ENCODE measurements at places on chromosomes 5 and 9.

DNA sequence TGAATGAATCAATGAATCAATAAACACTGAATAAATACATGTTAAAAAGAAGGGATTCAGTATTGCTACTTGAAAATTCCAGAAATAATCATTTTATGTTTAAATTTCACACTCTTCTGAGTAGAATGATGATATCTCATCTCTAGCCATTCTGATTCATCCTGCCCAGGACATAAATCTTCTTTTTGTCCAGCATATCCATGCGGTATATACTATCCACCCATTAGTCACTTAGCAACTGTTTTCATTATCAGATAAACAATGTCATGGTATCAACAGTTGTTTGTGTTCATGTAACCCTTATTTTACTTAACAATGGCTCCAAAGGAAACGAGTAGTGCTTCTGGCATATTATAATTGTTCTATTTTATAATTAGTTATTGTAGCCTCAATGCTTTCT is 432.4 kb upstream of the SMC2 start:
- DNase-seq = no peak

- DNase-seq = no peak
Observed at GRCh38 chr9:98391406-98391805, 136.0 kb upstream of the TBC1D2 start.

DNA sequence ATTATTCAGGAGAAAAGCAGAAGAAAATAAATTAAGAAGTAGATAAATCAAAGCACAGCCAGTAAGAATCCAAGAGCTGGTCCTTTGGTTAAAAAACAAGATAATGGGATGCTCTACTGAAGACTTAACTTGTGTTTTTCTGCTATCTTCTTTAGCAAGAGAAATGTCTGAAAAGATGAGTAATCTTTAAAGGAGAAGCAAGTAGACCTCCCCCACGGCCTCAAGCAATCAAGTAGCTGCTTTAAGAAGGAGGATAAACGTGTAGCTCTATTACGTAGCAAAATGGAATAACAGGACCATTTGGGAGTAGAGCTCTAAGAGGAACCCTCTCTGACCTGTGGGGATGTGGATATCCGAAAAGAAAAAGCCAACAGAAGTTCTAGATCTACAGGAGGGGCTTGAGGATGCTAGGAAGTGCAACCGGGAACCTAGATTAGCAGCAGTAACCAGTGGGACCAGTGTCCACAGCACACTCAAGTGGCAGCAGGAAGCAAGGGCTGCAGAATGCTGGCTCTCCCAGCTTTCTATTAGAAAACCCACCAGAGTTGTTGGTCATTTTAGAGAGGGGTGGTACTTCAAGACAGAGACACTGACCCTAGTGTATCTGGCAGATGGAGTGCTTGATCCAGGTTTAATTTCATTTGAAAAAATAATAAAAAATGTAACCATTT is 185.4 kb downstream of the GABBR2 start:
- DNase-seq = no peak

DNA sequence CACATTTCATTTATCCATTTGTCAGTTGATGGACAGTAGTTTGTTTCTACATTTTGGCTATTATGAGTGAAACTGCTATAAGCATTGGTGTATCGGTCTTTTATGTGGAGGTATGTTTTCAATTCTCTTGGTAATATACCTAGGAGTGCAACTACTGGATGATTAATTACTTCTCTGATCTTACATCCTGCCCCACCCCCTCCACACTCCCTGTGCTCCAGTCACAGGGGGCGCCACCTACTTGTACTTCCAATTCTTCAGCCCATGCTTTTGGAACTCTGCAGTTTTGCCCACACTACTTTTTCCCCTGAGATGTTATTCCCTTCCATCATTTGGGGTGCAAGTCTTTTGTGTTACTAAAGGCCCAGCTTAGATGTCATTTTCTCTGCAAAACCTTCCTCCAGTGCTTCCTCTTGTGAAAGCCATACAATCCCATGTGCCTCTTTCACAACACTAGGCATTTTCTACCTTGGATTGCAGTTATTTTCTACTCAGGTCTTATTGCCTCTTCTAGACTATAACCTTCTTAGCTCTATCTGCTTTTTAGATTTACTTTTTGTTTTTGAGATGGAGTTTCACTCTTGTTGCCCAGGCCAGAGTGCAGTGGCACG is 42.1 kb downstream of the SEC61B start:
- DNase-seq = no peak

DNA sequence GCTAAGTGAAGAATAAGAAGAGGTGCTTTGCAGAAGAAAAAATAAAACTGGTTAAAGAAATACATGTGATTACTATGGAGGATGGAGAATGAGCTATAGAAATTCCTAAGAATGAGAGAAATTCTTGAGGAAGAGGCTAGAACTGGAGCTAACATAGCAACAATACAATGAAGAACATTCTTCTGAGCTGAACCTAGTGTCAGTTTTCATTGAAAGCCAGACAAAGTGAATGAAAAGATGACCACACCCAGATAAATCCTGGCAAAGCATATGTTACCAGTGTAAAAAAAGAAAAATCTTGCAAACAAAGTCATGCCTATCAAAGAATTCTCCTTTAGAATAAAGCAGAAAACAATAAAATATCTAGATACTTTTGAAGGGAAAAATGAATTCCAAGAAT is 39.6 kb downstream of the SGCD start:
- DNase-seq = no peak

DNA sequence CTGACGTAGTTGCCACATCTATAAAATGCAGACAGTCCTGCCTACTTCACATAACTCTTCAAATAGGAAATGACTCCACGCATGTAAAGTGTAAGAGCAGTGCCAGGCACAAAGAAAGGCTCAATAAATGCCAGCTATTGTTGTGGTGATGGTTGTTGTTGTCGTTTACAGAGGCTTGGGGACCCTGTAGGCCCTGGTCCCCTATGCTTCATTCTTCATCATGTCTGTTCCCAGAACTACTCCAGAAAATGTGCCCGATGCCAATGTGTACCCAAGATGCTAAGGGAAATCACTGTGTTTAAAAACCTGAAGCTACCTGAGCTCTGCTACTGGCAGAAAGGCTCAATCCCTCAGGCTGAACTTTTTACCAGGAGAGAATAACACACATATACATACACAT is 9.1 kb downstream of the SLIT3 start:
- no peak for DNase-seq

GRCh38 chr9:106403081-106403480 is 459.9 kb upstream of the ZNF462 start:
- DNase-seq = no peak

DNA sequence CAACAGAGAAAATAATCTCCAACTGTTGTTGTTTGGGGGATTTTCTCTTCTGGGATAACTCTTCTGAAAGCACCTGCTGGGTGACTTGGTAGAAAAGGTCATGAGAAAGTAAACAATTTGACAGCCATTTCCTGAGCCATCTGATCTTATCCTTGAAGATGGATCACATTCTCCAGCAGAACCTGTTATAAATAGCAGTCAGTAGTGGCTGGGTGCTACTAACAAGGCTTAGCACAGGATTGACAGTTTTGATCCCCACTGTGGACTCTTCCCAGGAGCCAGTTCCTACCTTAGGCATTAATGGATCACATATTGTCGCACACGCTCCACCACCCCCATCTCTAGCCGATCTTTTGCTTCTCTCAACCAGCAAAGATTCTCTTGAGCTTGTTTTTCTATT is 220.2 kb downstream of the PLK2 start:
- DNase-seq = no peak

DNA sequence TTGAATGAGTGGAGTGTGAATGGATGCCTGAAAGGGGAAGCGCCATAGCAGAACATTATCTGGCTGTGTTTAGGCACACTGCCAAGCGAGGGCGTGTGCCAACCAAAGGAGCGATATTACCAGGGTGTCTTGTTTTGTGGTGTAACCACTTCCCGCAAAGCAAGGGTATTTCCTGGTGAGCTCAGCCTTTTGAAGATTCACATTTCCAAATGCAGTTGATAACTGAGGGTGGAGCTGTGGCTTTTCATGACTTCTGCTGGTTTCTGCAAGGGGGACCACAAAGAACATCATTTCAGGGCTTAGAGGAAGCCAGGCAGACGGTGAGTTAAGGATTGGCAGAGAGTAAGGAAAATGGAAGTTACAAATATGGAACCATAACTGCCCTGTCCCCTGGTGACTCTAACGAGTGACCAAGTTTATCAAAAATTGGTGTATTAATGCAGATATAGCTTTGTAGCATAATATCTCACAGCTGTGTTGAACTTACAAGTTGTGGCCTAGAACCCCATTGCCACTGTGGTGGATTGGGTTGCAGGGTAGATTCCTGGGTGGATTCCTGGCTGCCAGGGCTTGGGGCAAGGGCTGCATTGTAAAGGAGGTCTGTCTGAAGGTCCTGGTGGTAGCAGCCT is 71.4 kb downstream of the RALGPS1 start:
- DNase-seq = peak; percentile 36

DNA sequence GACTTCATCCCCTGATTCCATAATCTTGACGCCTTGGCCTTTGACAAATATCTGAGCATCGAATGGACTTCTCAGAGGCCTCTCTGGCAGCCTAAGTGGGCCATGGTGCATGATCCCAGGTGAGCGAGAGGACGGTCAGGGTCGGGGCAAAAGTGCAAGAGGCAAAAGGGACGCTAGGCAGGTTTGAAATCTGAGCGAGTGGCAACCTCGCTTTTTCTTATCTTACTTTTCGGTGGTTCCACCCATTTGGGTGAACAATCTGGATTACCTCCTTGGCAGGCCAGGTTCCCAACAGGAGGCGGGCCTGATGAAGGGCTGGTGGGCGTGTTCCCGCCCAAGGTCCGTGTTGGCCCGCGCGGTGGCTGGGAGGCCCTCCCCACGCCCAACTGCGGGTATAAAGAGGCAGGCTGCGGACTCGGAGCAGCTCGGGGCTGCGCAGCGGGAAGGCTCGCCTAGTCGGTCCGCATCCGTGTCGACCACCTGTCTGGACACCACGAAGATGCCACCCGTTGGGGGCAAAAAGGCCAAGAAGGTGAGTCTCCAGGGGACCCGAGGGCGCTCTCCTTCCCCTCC is at the start of gene BHMT:
Gene BHMT, plus strand, starts transcription at position 423 of the 573 bp plus-strand sequence. Its CDS starts 77 bp downstream, at position 500.
- DNase-seq = no peak

DNA sequence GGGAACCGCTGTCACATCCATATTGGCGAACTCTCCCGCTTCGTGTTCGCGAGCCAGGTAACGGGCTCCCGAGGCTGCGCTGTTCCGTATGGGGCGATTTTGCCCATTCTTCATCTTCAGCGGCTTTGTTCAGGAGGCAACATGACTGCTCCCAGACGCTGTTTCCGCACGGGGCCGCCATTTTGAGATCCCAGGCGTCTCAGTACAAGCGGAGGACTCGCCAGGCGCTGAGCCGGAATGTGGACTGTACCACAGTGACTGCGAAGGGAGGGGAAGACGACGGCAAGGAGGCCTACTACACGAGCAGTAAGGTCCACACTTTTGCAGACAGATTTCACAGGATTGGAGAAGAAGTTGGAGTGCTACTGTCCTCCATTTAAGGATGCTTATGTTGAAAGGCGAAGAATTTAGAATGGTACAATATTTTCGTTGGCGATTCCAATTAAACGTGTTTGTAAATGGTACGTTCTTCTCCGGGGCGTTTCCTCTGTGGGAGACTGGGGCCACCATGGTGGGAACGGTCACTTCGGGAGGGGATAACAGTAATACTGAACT is 41.6 kb upstream of the ZNF300 start:
- DNase-seq = no peak

DNA sequence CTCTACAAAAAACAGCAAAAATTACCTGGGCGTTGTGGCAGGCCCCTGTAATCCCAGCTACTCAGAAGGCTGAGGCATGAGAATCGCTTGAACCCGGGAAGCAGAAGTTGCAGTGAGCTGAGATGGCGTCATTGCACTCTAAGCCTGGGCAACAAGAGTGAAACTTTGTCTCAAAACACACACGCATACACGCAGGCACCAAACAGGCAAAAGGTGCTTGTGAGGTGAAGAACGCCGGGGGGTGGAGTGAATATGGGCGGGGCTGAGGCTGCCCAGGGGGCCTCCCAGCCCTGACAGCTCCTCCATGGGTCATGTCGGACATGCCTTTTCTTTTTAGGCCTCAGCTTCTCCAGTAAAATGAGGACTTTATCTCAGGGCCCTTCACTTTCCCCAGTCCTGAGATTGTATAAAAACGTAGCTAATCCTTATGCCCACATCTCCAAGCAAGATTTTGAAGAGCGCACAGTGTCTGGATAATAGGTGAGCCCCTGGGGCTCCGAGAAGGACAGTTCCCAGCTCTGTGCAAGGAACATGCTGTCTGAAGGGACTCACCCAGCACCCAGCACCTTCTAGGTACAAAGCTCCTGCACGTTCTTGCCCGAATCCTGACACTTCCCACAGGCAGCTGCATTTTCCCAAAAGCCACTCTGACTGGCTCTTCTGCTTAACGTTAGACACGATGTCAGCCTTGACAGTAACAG is 168.3 kb downstream of the COL23A1 start:
- no peak for DNase-seq

- no peak for DNase-seq
Observed at GRCh38 chr5:118637947-118638670, 350.2 kb downstream of the DTWD2 start.

DNA sequence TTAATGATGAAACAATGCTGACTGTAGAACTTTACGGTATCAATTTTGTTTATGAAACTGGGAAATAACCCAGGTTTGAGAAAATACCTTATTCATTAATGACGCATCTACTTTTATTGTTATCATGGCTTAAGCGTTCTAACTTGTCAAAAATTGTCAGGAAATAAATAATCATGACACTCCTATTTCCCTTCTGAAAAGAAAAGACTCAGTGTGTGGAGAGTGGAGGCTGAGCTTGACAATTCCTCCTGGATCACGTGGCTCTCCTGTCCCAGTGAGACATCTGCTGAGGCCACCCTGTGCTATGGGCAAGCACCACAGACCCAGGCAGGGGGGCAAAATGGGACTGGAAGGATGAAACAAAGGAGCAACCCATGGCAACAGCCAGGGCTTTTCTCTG is 466.4 kb downstream of the ZNF608 start:
- no peak for DNase-seq

- no peak for DNase-seq
Observed at GRCh38 chr5:86526811-86527348, 90.9 kb upstream of the COX7C start.

DNA sequence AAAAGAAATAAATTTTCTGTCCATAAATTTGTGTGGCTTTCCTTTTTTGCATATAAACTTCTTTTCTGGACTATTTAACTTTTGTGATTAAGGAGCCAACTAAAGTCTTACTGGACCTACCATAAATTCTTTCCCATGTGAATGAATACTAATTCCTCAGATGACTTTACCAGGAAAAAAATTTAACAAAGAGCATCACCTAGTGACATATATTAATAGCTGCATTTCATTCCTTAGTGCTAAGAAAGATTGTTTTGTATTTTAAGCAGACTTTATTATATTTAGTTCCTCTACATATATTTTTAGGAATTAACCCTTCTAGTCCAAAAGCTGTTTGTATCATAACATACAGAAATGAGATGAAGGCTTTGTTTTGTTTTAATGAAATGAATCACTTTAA is 64.4 kb downstream of the C9orf85 start:
- DNase-seq = no peak

GRCh38 chr5:22621084-22621483 is 232.1 kb downstream of the CDH12 start:
- DNase-seq = no peak

DNA sequence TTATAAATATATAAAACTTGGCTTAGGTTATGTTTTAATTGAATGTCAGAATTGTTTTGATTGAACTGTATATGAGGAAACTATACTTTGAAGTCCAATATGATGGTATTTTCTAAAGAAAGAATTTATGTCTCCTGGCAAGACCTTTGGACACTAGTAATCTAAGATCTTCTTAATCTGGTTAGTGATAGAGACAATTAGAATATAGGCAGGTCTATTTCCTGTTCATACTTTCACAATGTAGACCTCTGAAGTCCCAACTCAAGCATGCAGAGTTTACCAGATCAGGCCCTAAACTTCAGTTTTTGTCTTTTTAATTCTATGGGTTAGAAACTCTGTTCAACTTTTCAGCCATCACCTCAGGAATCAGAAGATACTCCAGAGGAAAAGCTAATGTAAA is 6.9 kb upstream of the TMEM161B start:
- DNase-seq = no peak
